AG10803 (cell line): ENCODE measurements at places on chromosomes 16 and 17.

GRCh38 chr16:17469741-17470181, 999 bp downstream of the XYLT1 start:
- no peak for DNase-seq

- DNase-seq: no peak
Measured at GRCh38 chr17:55166506-55166905, 98.3 kb upstream of the HLF start.

- DNase-seq: no peak
Measured at GRCh38 chr17:79033741-79034501, 10.0 kb downstream of the C1QTNF1 start.

DNA sequence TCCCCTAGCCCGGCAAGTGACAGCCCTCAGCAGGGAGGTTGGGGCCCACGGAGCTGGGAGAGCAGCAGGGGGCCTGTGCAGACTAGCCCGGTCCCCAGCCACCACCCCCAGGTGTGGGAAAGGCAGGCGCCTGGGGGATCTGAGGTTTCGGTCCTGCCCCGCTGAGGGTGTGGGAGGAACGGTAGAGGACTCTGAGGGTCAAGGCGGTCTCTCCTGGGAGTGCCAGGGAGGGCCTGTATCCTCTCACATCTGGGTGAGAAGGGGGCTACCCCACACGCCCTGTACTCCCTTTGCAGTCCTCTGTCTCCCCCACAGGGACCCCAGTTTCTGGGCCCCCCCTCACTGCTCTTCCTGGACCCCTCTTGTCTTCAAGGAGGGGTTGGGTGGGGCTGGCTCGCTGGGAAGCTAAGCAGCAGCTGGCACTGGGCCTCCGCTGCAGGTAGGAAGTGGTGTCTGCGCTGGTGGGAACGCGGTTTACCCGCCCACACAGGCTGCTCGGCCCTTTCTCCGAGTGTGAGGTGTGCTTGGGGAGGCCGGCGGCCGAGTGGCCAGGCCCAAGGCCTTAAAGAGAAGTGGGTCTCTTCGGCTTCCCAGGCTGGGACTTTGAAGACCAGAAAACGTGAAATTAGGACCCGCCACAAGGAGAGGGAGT, 15.4 kb downstream of the CD7 start:
- no peak for DNase-seq

DNA sequence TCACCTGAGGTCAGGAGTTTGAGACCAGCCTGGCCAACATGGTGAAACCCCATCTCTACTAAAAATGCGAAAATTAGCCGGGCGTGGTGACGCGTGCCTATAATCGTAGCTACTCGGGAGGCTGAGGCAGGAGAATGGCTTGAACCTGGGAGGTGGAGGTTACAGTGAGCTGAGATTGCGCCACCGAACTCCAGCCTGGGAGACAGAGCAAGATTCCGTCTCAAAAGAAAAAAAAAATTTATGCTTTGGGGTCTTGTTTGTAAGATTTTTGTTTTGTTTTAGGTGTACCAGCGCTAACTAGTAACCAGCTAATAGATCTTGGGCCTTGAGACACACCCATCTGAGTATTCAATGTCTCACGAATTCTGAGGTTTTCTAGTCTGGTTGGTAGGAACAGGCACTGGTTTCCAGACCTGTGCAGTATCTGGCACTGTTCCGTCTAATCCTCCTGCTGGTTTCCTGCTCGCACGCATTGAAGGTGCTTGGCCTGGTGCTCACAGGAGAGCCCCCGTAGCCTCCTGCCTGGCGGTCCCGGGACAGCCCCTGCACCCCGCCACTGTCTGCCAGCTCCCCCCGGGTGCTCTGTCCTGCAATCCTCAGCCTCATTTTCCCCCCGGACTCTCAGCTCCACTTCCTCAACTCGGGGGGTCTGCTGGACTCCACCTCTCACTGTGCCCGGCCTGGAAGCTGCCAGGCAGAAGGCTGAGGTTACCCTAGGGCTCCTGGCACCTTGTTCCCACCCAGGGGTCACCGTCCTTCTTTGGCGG, 10.6 kb upstream of the DUS1L start:
- no peak for DNase-seq

DNA sequence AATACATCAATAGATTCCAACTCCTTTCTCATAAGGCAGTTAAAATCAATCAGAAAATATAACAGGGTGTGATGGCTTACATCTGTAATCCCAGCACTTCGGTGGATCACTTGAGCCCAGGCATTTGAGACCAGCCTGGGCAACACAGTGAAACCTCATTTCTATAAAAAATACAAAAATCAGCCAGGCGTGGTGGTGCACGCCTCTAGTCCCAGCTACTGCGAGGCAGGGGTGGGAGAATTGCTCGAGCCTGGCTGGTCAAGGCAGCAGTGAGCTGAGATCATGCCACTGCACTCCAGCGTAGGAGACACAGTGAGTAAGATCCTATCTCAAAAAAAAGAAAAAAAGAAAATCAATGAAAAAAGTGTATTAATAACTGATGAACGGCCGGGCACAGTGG, 258.6 kb downstream of the NTN1 start:
- no peak for DNase-seq

DNA sequence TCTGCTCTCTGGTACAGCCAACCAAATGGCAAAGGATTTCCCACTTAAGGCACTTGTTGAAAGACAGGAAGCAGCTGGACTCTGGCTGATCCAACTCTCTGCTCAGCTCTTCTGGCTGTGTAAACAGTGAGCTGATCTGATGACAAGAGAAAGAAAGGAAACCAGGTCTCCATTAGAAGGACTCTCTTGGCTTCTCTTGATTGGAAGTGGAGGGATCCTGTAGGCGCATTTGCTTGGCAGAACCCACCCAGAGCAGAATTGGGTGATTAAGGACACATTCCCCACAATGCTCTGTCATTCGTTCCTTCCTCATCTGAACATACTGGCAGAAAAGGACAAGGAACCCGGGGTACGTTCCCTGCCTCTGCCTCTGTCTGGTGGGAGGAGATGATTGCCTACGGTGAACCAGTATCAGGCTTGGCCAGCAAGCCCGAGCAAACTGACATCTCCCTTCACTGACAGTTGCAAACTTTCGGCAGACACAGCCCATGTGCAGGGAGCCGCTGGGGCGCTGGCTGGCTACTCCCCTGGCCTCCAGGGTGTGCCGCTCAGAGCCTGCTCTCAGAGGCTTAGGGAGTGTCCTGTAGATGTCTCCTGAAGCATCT, 29.1 kb downstream of the LDHD start:
- DNase-seq: peak; percentile 84

DNA sequence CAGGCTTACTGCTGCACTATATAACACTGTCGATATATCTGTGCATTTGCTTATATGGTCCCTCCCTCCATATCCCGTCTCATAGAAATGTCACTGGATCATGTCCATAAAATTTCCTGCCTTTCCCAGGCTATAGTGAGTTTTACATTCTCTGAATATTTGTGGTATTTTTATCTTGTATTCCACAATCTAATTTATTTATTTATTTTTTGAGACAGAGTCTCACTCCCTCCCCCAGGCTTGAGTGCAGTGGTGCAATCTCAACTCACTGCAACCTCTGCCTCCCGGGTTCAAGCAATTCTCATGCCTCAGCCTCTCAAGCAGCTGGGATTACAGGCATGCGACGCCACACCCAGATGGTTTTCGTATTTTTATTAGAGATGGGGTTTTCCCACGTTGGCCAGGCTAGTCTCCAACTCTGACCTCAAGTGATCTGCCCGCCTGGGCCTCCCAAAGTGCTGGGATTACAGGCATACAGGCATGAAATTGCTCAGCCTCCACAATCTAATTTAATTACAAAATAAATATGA, 12.9 kb downstream of the TRIM37 start:
- peak; percentile 97 for DNase-seq
